ENCODE measurements at places on chromosomes 7 and 10. TPM values are rescaled to one million over a fixed set of nuclear protein-coding genes. Genes with fewer than 3 reads are reported as not detected.
A peak's percentile ranks its signal among the peaks of the same experiment; 100 is the strongest.

The NEURL1 gene
- total RNA-seq, result 61.2 TPM

- no peaks in the 10 kb centered on the region for H3K4me1 ChIP-seq
- no peak overlapping the region for H3K27ac ChIP-seq
- H3K27me3 ChIP-seq, result no peaks in the 10 kb centered on the region
- DNase-seq, result no peak
- H3K4me3 ChIP-seq, result no peak overlapping the region
- no peaks in the 10 kb centered on the region for H3K36me3 ChIP-seq
Observed at GRCh38 chr10:20890491-20891337, 6.4 kb downstream of the NEBL start.

DNA sequence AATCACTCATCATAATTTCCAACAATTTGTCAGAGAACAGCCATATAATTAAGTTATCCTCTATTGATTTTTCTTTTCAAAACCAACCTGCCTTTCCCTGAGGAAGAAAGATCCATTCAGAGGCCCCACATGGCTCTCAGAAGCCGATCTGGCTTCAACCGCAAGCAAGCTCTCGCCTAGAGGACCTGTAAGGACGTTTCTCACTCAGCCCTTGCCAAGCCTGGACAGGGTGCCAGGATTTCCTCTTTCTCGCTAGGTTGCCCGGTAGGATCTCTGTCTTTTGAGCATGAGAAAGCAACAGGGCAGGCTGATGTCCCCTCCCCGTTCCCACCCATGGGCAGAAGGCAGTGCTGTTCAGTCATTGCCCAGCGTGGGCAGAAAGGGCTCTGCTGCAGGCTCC, 13.0 kb downstream of the AIFM2 start:
- H3K4me1 ChIP-seq, result no peaks in the 10 kb centered on the region
- DNase-seq, result no peak
- H3K36me3 ChIP-seq, result no peaks in the 10 kb centered on the region
- H3K27ac ChIP-seq, result no peak overlapping the region

- H3K4me3 ChIP-seq, result peak overlapping the region; percentile 98
- no peaks in the 10 kb centered on the region for H3K27me3 ChIP-seq
- H3K27ac ChIP-seq, result peak overlapping the region; percentile 92
- H3K36me3 ChIP-seq, result no peaks in the 10 kb centered on the region
- peak; percentile 20 for DNase-seq
- H3K4me1 ChIP-seq, result peaks cover 16% of the 10 kb centered on the region
Observed at GRCh38 chr7:92135052-92135889, 994 bp upstream of the CYP51A1 start.

The CYP3A7 gene
- total RNA-seq, result 0.95 TPM

The SPDYE8 gene
- not detected for total RNA-seq

DNA sequence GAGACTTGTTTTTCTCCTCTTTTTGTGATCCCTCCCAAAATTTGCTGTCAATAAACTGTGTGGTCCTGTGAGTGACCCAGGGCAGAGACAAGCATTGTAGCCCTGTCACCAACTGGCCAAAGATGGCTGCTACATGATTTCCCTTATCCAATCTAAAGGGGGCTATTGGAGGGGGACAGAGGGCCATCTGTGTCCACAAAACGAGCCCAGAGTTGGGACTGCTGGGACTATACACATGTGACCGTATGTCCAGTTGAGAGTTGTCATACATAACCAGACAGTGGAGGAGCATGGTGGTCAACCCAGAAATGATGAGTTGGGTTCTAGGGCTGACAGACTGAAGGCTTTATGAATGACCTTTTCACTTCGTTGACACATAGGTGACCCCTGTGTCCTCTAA, 55.3 kb upstream of the SDK1 start:
- no peaks in the 10 kb centered on the region for H3K36me3 ChIP-seq
- no peaks in the 10 kb centered on the region for H3K27me3 ChIP-seq
- DNase-seq, result no peak
- H3K27ac ChIP-seq, result no peak overlapping the region
- no peak overlapping the region for H3K4me3 ChIP-seq
- no peaks in the 10 kb centered on the region for H3K4me1 ChIP-seq

DNA sequence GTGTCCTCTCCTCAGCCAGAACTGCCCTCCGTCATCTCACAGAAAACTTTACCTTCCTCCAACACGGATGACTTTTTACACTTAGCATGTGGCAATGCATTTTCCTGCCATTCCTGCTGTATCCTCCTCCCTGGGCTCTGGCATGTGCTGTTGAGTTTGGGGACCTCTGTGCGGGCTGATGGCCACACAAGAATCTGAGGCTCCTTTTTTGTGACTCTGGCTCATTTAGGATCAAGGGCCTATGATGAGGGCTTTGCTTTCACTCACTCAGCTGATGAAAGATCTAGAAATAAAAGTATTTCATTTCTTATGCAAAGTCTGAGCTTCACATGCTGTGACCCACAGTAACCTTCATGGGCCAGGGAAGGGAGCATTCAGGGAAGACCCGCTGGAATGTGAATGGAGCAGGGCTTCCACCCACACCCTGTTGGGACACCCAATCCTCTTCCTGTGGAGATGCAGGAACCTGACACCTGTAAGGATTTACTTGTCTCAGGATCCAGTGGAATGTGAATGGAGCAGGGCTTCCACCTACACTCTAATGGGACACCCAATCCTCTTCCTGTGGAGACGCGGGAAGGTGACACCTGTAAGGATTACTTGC, 500.3 kb upstream of the MKI67 start:
- no peaks in the 10 kb centered on the region for H3K27me3 ChIP-seq
- DNase-seq, result no peak
- no peak overlapping the region for H3K4me3 ChIP-seq
- no peak overlapping the region for H3K27ac ChIP-seq
- no peaks in the 10 kb centered on the region for H3K36me3 ChIP-seq

GRCh38 chr7:112886208-112886607, 96.0 kb upstream of the TMEM168 start:
- DNase-seq, result no peak
- H3K27me3 ChIP-seq, result no peaks in the 10 kb centered on the region
- H3K27ac ChIP-seq, result no peak overlapping the region
- no peak overlapping the region for H3K4me3 ChIP-seq
